Transverse colon (tissue), 4 donors: ENCODE measurements at places on chromosomes 5 and 9.
A peak's percentile ranks its signal among the peaks of the same experiment; 100 is the strongest.

- no peak for DNase-seq
- no peaks in the 10 kb centered on the region for H3K27me3 ChIP-seq
- no peak overlapping the region for H3K27ac ChIP-seq
These were observed 122.5 kb downstream of the SLC1A3 start for GRCh38 chr5:36728697-36729543.

DNA sequence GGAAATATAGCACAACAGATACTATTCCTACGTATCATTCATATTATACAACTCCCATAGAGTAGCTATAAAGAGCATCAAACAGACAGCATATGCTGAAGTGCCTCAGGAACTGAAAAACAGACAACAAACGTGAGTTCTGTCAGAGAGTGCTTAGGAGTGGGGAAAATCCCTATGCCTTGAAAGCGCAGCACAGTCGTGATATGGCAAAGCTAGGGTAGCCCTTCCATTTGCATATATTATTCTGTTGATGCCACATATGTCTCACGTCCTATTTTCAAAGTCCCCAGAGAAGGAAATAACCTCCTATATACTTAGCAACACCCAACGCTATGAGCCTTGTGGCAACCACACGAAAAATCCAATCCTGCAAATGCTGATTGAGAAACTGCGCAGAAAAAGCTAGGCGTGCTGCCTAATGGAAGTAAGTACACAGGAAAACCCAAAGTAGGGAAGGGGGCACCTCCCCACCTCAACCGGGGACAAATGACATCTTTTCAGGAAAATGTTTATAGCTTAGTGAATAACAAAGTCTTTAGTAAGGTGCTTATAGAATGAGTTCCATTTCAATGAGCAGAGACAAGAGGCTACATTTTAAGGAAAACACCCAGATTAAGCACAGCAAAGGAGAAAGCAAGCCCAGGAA is 105.1 kb downstream of the MED10 start:
- no peaks in the 10 kb centered on the region for H3K27me3 ChIP-seq
- no peak overlapping the region for H3K4me3 ChIP-seq
- H3K4me1 ChIP-seq: no peaks in the 10 kb centered on the region
- no peaks in the 10 kb centered on the region for H3K36me3 ChIP-seq
- DNase-seq: no peak

DNA sequence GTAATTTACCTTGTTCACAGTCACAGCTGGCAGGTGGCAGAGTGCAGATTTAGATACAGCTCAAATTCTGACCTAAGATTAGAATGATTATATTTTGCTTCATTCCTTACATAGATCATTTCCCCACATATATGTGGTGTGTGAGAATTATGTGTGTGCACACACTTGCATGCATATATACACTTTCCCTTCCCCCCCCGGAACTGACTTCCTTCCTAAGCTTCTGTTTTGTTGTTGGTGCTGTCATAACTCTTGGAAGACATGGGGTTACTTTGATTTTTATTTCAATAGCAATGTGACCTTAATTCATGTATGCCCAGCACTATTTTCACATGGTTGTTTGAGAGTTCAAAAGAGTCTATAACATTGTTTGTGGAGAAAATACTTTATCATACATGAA is 112.8 kb downstream of the CMYA5 start:
- H3K27me3 ChIP-seq: no peaks in the 10 kb centered on the region
- DNase-seq: no peak
- H3K27ac ChIP-seq: no peak overlapping the region
- H3K36me3 ChIP-seq: no peaks in the 10 kb centered on the region

DNA sequence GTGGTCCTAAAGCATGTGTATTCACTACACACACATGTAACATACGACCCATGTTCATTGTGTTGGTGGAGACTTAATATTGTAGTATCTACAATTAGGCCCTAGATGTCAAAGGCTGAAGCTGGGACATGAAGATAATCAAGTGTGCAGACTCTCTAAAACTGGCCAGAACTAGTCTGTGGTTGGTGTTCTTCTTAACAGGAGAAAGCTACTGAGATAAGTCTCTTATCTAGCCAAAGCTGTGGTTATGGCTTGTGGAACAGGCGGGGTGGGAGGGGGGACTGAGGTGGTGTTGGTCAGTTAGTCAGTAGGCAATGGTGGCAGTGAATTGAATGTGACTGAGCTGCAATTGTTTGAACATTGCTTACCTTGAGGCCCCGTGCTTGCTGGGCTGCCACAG is 112.7 kb upstream of the SLC24A2 start:
- no peaks in the 10 kb centered on the region for H3K27me3 ChIP-seq
- H3K4me3 ChIP-seq: no peak overlapping the region
- no peak for DNase-seq
- H3K36me3 ChIP-seq: no peaks in the 10 kb centered on the region
- H3K4me1 ChIP-seq: no peaks in the 10 kb centered on the region

DNA sequence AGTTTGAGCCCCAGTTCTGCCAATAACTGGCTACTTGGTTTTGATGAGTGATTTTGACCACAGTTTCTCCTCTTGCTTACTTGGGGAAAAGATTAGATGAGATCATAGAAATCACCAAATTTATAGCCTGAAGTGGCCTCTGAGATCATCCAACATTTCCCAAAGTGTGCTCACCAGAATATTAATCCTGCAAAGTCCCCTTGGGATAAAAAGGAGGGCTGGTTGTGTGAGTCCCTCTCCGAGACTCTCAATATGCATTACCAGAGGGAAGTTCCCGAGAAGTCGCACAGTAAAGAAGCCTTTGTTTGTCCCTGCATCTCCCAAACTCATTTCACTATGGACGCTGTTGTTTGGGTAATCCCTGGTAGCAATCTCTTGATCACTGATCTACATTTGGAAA is 88.4 kb upstream of the ADRA1B start:
- no peak overlapping the region for H3K4me3 ChIP-seq
- peaks cover 6% of the 10 kb centered on the region for H3K4me1 ChIP-seq
- H3K27ac ChIP-seq: no peak overlapping the region
- no peak for DNase-seq
- no peaks in the 10 kb centered on the region for H3K36me3 ChIP-seq
- H3K27me3 ChIP-seq: no peaks in the 10 kb centered on the region

GRCh38 chr5:167793700-167794099 is 497.7 kb upstream of the WWC1 start:
- no peak overlapping the region for H3K27ac ChIP-seq
- no peaks in the 10 kb centered on the region for H3K27me3 ChIP-seq
- no peaks in the 10 kb centered on the region for H3K36me3 ChIP-seq
- DNase-seq: no peak
- H3K4me3 ChIP-seq: no peak overlapping the region
- no peaks in the 10 kb centered on the region for H3K4me1 ChIP-seq

DNA sequence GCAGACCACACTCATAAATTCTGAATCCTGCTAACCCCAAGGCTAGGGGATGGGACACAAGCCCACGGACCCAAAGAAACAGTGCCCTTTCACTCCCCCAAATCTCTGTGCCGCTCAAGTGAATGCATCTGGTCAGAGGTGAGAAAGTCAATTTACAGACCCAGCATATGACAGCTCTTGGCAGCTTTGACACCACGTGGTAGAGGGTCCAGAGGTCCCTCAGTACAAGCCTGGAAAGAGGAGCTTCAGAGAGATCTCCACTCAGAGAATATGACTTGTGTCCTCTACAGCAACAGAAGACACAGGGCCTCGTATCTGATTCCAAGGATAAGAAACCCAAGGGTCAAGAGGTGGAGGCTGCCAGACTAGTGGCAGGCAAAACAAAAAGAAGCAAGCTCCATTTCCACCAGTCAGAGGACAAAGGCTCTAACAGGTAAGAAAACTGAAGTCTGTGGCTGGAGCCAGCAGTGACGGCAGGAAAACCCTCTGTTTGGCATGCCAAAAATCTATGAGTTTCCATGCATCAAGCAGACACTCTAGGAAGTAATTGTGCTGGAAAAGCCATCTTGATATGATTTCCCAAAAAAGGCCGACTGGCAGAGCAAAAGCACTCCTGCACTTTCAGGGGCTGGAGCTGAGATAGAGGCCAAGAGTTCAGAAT is 138.7 kb downstream of the UGCG start:
- DNase-seq: no peak
- no peaks in the 10 kb centered on the region for H3K27me3 ChIP-seq
- no peak overlapping the region for H3K27ac ChIP-seq

DNA sequence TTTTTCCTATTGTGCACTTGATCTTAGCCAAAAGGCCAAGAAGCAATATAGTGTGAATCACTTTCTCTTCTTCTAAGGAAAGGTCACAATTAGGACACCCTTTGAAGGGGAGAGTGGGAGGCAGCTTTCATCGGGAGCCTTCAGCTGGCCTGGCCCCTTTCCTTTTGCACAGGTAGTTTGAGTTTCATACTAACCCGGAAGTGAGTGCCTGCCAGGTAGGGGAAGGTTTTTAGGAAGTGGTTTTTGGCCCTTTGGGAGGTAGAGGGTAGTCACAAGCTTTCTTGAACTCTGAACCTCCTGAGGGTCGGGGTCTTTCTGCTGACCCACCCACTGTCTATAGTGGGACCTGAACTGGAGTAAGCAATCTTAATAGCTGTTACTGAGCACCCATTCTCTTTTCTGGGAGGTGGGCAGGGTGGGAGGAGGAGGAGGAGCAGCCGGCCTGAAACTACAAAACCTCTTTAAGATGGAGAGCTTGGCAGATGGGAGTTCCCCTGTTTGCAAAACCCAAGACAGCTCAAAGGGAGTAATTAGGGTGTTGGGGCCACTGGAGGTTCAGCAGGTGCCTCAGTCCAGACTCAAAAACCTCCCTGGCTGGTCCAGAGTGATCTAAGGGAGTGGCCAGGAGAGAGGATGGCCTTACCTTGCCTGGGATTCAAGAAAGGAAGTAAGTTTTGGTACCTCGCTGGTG is 6.0 kb downstream of the LARP1 start:
- H3K27me3 ChIP-seq: no peaks in the 10 kb centered on the region
- peaks cover 42% of the 10 kb centered on the region for H3K4me1 ChIP-seq
- DNase-seq: no peak
- H3K36me3 ChIP-seq: no peaks in the 10 kb centered on the region

DNA sequence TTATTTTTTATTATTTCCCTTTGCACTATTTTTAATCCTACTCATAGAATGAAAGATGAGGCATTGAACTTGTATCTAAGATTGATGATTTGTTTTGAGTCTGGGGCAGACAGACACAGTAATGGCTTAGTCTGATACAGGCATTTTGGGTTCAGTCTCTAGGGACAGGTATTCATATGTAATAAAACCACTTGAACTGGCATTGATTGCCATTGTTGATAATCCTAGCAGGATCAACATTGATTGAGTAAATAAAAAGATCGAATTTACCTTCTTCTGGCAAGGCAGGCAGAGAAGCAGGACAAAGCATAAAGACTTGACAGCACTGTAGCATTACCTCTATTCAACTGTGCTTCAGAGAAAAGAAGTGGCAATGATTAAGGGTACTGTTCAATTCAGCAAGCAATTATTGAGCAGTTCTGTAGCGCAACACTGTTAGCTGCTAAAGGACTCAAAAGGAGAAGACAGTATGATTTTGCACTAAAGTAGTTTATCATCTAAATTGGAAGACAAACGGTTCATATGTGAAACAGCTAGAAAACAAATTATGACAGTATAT is 144.4 kb downstream of the COMMD10 start:
- H3K4me3 ChIP-seq: no peak overlapping the region
- no peak overlapping the region for H3K27ac ChIP-seq

DNA sequence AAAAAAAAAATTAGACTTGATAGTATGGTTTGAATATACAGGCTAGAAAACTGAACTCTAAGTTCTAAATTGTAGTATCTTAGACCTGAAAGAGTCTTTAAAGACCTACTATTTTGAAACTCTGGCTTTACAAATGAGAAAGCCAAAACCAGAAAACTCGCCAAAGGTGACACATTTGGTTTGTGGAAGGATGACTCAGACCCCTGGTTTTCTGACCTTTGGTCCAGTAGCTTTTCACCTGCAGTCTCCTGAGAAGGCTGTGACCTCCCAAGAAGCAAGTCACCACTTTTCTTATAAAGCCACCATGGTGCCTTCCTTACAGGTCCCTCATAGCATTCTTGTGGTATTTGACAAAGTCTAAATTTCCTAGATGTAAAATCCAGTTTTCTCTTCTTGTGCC is 102.1 kb upstream of the CEP78 start:
- H3K27me3 ChIP-seq: no peaks in the 10 kb centered on the region
- no peaks in the 10 kb centered on the region for H3K4me1 ChIP-seq
- no peaks in the 10 kb centered on the region for H3K36me3 ChIP-seq
- H3K27ac ChIP-seq: no peak overlapping the region
- DNase-seq: no peak

- H3K27me3 ChIP-seq: no peaks in the 10 kb centered on the region
- no peaks in the 10 kb centered on the region for H3K36me3 ChIP-seq
- peaks cover 22% of the 10 kb centered on the region for H3K4me1 ChIP-seq
- H3K4me3 ChIP-seq: peak overlapping the region; percentile 89
- no peak for DNase-seq
These were observed 447 bp downstream of the UBLCP1 start for GRCh38 chr5:159263569-159263905.

- H3K36me3 ChIP-seq: no peaks in the 10 kb centered on the region
- DNase-seq: no peak
- H3K27ac ChIP-seq: no peak overlapping the region
- no peaks in the 10 kb centered on the region for H3K27me3 ChIP-seq
- no peak overlapping the region for H3K4me3 ChIP-seq
These were observed 68.3 kb downstream of the CHSY3 start for GRCh38 chr5:129972465-129973141.

GRCh38 chr5:100562821-100563220 is 27.6 kb downstream of the FAM174A start:
- H3K36me3 ChIP-seq: peaks cover 17% of the 10 kb centered on the region
- H3K27ac ChIP-seq: no peak overlapping the region
- no peaks in the 10 kb centered on the region for H3K4me1 ChIP-seq
- DNase-seq: no peak
- H3K27me3 ChIP-seq: no peaks in the 10 kb centered on the region
- no peak overlapping the region for H3K4me3 ChIP-seq

DNA sequence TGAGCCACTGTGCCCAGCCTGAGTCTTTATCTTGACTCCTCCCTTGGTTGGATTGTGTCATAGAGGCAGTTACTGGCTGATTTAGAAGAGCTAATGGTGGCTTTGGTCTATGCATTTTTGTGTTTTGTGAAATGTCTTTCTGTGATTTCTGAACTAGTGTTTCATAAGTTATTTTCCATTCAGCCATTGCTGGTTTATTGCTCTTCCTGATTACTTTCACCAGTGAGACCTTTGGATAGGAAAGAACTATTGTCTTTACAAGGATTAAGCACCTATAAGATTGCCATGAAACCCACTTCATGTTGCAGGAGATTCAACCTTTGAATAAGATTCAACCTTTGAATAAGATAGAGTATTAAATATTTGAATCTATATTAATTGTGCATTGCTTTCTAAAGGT is 8.7 kb upstream of the HAPLN1 start:
- H3K27ac ChIP-seq: no peak overlapping the region
- H3K27me3 ChIP-seq: no peaks in the 10 kb centered on the region

DNA sequence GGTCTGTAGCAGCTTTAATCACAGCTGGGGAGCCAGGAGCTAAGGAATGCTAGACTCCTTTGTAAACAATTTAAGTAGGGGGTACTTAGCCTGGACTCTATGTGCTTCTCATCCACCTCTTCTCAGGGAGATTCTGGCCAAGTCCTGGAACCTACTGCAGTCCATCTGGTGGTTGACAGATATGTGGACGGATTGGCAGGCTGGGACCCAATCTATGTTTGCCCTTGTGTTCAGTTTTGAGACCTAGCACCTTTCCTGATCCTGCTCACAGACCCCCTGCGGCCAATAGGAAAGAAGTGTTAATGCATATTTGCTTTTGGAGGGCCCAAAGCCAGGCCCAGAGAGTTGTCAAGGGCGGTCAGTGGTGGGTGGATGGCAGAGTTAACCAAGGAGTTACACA is 6.4 kb downstream of the SLC22A5 start:
- H3K27me3 ChIP-seq: no peaks in the 10 kb centered on the region
- H3K36me3 ChIP-seq: no peaks in the 10 kb centered on the region
- H3K27ac ChIP-seq: no peak overlapping the region
